Effector CD8-positive, alpha-beta T cell (primary cell): ENCODE measurements at places on chromosomes 13 and 19.

DNA sequence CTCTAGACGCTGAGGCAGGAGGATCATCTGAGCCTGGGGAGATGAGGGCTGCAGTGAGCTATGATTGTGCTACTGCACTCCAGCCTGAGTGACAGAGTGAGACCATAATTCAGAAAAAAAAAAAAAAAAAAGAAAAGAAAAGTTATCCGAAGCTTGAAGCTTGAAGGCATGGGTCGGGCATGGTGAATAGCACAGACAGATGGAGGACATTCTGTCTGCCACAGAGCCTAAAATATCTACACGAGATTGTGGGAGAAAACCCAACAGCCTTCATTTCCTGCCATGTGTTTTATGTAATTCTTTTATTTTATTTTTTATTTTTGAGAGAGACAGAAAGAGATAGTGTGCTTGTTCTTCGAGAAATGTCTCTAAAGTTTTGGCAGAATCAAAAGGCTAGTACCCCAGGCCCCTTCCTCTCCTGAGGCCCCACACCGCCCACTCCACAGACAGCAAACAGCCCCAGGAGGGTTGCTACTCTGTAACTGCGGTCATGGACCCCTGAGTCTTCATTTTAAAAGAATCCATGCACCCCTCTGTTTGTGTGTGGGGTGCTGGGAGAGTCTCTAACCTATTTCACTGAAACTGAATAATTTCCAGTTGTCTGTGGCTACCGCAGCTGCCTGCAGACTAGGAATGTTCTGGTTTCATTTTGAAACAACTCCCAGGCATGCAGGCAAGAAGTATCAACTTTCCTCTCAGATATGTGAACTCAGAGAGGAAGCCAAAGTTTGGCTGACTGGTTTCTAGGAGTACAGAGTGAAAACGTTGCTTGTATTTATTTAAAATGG, 38.4 kb upstream of the RCBTB2 start:
- DNase-seq: no peak

- DNase-seq: no peak
Measured at GRCh38 chr19:990119-990571, 6.0 kb downstream of the WDR18 start.

DNA sequence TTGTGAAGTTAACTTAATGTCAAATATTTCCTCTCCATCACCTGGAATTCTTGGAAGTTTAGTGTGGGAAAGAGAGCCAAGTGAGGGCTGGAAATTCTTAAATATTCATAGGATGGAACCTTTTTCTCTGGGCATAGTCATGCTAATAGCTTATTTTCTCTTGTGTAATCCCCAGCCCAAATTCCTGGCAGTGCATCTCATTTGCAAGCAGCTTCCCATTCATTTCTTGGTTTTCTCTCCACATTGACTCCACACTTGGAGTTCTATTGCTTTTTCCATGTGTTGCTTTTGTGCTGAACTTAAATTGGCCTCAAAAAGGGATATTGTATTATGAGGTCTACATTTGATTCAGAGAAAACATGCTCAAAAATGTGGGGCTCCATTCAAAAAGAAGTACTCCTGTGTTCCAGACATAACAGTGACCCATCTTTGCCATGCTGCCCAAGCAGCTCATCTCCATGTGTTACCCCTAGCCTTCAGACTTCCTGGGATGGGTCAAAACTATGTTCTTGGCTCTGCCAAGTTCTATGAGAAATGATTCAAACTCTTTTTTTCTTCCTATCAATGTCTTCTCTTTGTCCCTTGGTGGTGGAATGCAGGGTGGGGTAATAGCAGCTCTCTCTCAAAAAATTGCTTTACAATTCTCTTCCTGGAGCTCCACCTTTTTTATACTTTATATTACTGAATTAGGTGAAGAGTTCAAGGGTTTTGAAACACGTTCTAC, 2471.5 kb downstream of the PCDH9 start:
- no peak for DNase-seq

- no peak for DNase-seq
Measured at GRCh38 chr13:29438769-29439168, 156.7 kb downstream of the SLC7A1 start.

DNA sequence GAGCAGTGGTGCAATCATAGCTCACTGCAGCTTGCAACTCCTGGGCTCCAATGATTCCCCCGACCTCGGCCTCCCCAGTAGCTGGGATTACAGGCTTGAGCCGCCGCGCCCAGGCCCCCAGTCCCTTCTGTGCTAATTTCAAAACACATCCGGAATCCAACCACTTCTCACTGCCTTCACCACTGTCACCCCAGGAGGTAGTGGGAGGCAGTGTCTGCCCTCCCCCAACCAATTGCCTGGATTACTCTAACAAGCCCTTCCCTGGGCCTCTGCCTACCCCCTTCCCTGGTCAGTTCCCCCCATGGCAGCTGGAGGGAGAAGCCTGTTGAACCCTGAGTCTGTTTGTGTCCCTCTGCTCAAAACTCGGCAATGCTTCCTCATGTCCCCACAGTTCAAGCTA, 2.3 kb downstream of the PRAM1 start:
- DNase-seq: no peak

DNA sequence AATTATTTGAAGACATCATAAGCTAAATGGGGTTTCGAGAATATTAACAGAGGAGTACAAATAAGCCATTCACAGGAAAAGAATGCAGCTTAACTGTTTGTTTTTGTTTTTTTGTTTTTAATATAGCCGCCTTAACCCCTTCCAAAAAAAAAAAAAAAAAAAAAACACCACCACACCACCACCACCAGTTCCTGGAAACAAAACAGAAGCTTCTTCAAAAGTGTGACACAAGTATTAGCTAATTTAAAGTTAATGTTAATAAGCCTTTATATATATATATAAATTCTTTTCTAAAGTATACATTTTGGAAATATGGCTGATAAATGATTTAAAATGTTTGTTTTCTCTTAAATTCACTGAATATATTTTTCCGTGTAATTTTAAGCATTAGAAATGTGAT, 1.4 kb downstream of the RAP2A start:
- DNase-seq: no peak

GRCh38 chr19:27905074-27905473, 1307.9 kb downstream of the UQCRFS1 start:
- no peak for DNase-seq

DNA sequence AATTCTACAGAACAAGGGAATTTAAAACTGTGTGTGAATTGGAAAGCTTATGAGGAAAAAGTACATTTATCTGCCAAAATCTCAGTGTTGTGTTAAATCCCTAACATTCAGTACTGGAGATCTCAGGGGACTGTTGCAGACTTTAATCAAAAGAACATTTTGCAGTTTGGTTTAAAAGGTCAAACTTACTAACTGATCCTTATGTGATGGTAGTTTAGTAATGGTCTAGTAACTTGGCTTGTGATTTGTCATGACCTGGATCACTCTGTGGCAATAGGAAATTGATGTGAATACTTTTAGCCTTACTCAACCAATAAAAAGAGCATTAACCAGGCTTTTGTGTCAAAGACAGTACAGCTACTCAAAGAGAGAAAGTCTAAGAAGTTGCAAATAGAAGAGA, 862.1 kb upstream of the MIR17HG start:
- no peak for DNase-seq
